ENCODE measurements at places on chromosomes 7 and 10.

DNA sequence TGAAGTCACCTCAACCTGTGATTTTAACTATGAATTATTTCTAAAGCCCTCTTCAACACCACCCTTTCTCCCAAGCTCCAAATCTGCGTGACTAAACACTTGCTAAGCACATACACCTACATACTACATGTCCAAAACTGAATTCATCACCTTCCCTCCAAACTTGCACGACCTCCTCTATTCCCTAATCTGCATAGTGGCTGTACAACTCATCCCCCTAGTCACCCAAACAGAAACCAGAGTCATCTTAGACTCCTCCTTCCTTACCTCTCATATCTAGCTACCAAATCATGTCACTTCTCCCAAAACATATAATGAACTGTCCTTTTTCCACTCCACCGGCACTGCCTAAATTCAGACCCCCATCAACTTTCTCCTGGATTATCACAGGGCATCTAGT is 16.2 kb downstream of the ARHGAP21 start:
- DNase-seq: no peak

DNA sequence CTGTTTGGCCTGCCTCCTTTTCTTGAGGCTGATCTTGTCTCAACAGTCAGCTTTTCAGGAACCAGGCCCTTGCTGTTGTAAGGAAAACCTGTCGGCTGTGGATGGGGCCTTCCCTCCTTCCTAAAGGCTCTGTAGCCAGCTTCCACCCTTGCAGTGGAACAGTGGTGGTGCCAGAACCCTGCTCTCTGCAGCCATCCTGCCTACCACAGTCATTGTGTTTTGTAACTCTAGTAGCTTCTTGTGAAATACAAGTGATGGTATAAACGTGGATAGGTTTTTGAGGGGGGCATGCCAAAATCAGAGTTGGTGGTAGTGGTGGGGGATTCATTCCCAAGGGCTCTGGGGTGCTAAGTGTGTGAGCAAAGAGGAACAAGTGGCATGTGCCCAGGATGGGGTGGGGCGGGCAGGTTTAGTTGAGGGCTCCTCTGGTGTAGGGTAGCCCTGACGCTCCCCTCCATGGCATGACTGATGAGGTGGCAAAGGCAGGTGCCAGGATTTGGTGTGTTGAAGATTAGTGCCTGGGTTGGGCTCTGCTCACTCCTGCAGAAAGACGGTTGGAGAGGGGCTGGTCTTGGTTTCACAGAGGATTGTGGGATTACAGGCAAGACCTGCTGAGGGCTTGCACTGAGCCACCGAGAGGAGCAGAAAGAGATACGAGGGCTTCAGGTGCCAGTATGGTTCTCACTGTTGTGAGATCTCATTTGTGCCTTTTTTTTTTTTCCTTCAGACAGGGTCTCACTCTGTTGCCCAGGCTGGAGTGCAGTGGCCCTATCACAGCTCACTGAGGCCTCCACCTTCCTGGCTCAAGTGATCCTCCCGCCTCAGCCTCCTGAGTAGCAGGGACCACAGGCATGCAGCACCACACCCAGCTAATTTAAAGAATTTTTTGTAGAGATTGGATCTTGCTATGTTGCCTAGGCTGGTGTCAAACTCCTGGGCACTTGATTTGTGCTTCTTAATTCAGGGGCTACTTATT is 7.4 kb downstream of the TSPAN14 start:
- no peak for DNase-seq

DNA sequence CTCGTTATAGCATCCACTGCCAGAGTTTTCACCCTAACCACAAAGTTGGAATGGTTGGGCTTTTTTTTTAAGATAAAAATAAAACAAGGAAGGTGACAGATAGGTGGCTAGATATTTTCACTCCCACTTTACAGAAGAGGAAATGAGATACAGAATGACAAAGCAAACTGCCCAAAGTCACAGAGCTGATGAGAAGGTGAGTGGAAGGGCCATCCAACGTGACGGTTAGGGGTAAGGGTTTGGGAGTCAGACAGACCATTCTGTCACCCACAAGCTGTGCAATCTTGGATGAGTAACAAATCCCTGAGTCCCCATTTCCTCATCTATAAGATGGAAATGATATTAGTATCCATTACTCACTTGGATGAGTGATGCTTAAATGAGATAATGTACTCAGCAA is 106.9 kb upstream of the PDLIM1 start:
- no peak for DNase-seq

GRCh38 chr7:124718032-124718766 is 47.4 kb downstream of the GPR37 start:
- DNase-seq: no peak

GRCh38 chr7:116570306-116570705 is 45.5 kb downstream of the CAV1 start:
- DNase-seq: no peak

GRCh38 chr10:15462253-15462897 is 91.3 kb upstream of the FAM171A1 start:
- DNase-seq: no peak

DNA sequence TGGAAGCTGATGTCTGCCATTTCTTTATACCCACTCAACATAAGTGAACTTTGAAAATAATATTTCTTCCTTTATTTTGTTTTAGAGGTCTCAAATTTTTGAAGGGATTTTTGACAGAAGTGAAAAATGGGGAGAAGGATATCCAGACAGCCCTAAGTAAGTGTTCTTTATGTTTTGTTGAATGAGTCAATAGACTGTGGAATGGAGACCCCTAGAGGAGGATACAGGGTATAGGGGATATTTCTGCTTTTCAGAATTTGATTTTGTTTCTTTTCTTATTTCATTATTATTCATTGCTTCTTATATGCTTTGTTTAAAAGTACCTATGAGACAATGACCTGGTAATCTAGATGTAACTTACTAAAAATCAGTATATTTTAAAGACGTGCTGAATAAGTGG is 34.4 kb downstream of the PLEKHA8 start:
- no peak for DNase-seq

DNA sequence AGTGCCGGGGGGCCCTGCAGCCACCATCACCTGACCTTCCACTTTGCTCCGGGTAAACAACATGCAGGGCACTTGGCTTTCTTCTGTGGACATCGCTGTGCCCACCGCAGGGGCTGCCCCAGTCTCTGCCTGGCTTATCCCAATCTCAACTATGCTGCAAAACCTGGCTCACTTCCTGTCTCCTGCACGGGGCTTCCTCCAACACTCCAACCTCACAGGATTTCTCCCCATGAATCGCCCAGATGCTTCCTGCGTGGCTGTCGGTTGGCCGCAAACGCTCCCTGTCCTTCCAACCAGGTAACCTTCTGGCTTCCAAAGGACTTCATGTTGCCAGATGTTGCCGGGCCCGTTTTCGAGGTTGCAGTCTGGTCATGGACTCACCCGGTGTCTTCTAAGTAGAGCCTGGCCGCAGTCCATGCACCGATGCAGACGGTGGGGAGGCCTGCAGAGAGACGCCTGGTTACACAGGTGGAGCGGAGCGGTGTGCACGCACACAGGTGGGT is 109.0 kb downstream of the VIPR2 start:
- DNase-seq: no peak

- no peak for DNase-seq
Measured at GRCh38 chr10:15464381-15464780, 93.3 kb upstream of the FAM171A1 start.

DNA sequence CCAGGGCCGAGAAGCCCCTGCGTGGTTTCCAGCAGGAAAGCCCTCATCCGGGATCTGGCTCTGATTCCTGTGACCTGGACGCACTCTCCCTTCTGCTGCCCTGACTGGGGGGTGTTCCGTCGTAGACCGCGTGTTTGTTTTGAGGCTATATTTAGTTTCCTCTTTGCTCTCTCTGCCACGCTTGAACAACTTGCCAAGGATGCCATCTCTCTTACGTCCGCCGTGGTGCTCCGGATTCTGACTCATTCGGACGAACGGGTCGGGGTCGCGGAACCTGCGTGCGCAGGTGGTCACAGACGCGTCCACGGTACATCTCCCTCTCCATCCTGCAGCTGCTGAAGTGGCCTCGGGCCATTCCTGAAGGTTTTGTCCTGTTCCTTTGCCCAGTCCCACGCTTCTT is 10.4 kb upstream of the SORCS3 start:
- DNase-seq: no peak

Data from activated T-helper 9 cell treated with anti-CD3 and anti-CD28 coated beads, Interleukin-2, amount 50 U/mL, for 16 hours (primary cell).